Effector CD4-positive, alpha-beta T cell (primary cell): ENCODE measurements at places on chromosomes 3 and 15.

GRCh38 chr3:52403955-52404354 is 40.9 kb downstream of the SEMA3G start:
- no peak for DNase-seq

GRCh38 chr15:78740904-78741274 is 70.4 kb downstream of the ADAMTS7 start:
- DNase-seq, result no peak

DNA sequence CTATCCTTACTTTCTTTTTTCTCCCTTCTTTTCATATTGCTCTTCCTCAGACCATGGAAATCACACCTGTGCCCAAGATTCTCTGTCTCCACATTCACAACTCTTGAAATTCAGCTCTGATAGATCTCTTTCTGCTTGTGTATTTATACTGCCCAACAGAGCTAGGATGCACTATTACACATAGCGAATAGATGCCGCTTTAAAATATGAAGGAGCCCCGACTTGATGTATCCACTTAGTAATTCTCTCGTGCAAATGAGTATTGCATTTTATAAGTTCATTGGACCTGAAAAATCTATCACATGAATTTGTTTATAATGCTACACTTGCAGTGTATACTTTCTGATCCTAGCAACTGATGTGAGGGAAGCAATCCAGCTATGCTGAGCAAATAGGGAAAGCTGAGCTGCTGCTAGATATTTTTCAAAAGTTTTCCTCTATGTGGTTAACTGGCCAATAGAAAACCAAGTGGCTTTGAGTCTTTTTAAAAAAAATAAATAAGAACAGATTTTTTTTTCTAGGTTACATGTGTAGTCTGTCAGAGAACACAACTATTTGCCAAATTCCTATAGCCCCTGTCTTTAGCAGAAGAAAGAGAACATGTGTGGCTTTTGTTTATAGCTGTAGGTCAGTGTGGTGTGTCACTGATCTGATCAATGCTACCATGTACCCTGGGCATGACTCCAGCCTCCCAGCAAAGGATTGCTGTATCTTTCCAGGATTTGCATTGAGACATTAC is 64.3 kb upstream of the LEKR1 start:
- no peak for DNase-seq

DNA sequence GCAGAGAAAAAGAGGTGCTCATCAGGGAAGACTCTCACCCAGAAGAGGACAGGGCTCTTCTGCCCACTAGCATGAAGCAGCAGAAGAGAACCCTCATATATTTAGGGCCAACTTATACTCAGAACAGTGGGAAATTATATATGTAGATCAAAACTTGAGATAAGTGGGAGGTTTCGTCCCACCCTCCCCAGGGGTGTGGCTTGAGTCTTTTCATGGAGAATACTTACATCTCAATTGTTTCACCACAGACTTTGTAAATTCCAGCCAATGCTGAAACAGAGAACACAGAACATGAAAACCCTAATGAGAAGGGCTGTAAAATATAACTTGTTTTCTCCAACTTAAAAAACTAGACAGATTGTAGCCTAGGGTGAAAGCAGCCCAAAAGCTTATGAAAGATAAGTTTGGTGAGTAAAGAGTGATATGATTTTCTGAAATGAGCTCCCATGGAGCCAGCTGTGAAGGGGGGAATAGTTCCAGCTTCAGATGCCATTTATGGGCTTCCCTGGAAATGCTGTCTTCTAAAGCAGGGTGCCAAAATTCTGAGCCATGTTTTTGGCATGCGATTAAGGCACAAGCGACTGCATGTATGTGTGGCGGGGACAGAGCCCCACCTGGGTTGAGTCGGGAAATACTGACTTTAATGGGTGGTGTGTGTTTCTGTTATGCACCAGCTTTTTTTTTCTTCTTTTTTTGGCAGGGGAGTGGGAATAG is 92.9 kb downstream of the WDR76 start:
- no peak for DNase-seq

- DNase-seq, result no peak
These were observed 64.3 kb downstream of the OSTN start for GRCh38 chr3:191263365-191263764.

- DNase-seq, result no peak
These were observed 3.8 kb downstream of the MPI start for GRCh38 chr15:74893627-74894026.

- no peak for DNase-seq
These were observed at the start of gene MAP4 for GRCh38 chr3:48016301-48016973. TSS of gene MAP4 (minus strand) at chr3:48016416. CDS start at chr3:47998860, 17,556 bp downstream.

- DNase-seq, result no peak
These were observed 58.7 kb upstream of the MEF2A start for GRCh38 chr15:99507016-99507503.

- DNase-seq, result peak; percentile 16
These were observed 25.5 kb upstream of the SNRPA1 start for GRCh38 chr15:101320501-101321052.

DNA sequence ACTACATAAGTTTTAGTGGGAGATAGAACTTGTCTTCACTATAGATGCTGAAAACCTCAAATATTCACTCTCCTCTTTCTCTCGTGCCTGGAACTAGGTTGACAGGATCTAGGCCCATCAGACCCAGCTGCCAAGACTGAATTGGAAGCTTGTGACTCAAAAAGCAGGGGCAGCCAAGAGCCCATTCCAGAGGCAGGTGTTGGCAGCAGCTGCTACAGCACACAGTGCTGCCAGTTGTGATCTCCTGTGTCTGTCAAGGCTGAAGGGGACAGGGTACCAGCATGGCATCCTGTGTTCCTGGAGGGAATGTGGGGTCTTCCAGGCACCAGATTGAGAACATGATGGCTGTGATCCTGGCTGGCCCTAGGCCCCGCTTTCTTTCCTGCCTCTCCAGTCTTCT is 92.5 kb upstream of the MB21D2 start:
- DNase-seq, result no peak

DNA sequence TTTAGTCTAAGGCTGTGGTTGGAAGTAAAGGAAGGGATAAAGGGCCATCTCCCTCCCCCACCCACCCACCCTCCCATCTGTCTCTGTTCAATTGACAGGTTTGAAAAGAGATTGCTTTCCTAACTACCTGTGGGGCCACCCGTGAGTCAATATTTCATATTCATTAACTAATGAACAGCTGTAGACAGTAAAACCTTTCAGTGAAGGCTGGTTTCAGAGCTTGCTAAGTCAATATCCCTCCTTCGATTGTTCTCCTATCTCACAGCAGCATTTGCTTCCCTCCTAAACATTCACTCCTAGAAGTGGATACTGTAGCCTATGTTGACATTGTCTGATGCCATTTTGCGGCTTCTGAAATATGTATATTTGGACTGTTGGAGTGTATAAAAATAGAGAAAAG is 85.9 kb upstream of the SYNPR start:
- DNase-seq, result no peak
